ENCODE measurements at places on chromosomes 3 and 15. TPM values are rescaled to one million over a fixed set of nuclear protein-coding genes. Genes with fewer than 3 reads are reported as not detected.
A peak's percentile ranks its signal among the peaks of the same experiment; 100 is the strongest.

- no peak for DNase-seq
Observed at GRCh38 chr3:184378651-184379357, 797 bp upstream of the THPO start.

- DNase-seq, result no peak
Observed at GRCh38 chr3:167651826-167652225, 1.9 kb downstream of the WDR49 start.

- DNase-seq, result no peak
Observed at GRCh38 chr15:73403171-73403570, 34.4 kb upstream of the HCN4 start.

DNA sequence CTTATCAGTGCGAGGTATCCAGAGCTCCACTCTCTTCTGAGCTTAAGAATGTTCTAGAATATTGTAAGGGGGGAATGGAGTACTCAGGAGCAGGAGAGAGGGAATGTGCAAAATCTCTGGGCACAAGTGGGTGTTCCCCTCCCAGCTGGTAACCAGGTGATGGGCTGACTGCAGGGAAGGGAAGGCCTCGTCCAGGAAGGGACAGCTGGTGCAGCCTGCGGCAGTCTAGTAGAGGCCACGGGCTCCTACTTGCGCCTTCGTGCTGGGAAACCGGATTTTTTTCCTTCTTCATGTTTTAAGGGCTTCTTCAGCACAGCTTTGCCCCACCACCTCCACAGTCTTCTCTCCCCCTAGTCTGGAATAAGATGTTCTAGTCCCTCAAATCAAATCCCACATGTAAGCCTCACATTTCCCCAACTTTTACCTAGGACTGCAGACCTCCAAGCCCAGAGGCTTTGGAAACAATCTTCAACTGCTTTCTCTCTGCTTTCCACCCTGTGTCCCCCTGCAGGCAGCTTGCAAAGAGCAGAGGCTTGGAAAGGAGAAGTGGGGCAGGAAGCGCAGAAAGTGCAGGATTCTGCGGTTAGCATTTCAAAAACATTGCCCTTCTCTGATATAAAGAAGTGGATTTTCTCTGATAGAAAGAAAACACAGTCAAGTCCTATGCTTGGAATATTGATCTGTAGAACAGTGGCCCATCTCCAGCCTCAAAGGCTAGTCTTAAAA lies 11.9 kb upstream of the CGNL1 start:
- DNase-seq, result no peak

DNA sequence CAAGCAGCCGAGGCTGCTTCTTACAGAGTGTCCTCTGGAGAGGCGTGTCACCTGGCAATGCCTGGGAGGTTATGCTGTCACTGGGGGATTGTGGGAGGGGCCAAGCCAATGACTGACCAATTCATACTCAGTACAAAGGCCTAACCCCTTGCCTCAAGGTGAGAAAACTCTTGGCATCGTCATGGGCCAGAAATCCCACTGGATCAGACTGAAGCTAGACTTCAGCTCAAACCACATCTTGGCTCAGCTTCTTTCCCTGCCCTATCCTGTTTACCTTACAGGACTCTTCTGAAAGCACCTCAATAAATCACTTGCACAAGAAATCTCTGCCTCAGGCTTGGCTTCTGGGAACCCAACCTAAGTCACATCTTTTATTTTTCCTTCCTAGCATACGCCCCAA lies 9.5 kb downstream of the ANAPC13 start:
- no peak for DNase-seq

DNA sequence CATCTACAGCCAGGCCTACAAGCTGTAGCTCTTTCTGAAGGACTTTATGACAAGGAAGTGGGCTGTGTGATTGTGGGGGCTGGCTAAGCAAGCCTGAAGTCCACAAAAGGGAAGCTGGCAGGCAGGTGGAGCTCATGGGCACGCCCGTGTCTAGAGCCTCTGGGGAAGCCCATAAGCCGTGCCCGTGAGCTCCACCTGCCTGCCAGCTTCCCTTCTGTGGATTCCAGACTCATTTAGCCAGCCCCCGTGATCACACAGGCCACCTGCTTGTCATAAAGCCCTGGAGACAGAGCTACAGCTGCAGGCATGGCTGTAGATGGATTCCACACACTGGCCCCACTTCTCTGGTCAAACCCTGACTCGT lies 15.2 kb downstream of the EFCC1 start:
- peak; percentile 85 for DNase-seq

GRCh38 chr15:91852741-91853510 lies 582 bp upstream of the SLCO3A1 start:
- peak; percentile 93 for DNase-seq

DNA sequence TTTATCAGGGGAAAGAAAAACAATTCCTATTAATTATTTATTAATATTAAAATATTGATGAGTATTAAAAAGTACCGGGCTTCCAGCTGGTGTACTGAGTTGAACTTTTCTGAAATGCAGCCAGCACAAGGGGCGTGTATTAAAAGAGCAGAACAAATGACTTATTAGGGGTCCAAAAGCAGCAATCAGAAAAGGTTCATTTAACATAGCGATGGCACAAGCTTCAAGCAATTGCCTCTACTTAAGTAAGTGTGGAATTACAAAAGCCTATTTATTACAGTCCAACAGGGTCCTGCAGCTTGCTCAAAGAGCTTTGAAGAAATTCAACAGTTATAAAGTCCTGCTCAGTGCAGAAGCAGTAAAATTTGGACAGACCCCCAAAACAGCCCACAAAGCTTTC lies 285.6 kb downstream of the EPHA3 start:
- no peak for DNase-seq

- DNase-seq, result no peak
Observed at GRCh38 chr3:185978516-185978915, 40.7 kb upstream of the TRA2B start.

DNA sequence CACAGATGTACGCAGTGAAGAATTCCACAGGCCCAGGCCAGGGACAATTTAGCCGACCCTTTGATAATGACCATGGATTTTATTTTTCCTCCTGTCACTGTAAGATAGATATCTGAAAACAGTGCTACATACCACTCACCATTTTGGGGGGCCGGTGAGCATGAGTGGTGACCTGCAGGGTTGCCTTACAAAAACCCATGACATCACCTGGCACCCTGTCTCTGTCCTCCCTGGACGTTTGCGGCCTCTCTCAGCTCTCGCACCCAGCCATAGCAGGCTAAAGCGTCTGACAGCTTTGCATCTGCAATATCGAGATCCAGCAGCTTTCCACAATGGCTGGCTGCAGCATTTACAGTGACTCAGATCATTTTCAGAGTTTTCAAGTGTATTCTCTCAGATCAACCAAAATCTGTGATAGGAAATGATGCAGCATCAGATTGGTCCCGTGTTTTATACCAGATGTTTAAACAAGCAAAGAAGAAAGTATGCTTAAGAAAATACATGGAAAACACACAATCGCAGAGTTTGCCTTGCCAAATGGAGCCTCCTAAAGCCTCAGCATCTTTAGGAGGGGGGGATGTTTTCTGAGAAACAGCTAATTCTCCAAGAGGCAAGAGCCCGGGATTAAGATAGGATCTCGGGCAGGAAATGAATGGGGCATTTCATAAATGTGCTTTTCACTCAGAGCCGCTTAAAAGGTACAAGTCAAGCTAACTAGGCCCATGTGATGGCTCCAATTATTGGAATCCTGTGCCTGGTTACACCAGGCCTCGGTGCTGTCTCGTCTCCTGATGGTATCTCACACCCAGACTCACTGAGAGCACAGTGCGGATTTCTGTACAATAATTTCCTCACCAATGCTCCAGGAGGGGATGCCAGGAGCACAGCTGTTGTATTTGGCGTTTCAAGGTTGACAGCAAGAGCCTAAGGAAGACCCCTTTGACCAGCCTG lies 257.3 kb downstream of the XXYLT1 start:
- DNase-seq, result no peak

GRCh38 chr15:95988574-95988887 lies 342.0 kb upstream of the NR2F2 start:
- no peak for DNase-seq

DNA sequence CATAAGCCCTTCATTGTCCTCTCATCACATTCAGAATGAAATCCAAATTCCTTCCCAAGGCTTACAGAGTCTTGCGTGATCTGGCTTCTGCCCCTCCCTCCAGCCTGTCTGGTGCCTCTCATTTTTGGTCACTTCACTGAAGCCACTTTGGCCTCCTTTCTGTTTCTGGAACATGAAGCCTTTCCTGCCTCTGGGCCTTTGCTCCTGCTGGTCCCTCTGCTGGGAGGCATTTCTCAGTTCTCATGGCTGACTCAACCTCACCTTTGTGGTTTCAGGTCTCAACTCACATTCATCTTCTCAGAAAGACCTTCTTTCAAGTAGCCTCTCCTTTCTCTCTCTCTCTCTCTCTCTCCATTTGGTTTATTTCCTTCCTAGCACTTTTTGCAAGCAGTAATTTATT lies 43.9 kb upstream of the BHLHE40 start:
- DNase-seq, result peak; percentile 76

DNA sequence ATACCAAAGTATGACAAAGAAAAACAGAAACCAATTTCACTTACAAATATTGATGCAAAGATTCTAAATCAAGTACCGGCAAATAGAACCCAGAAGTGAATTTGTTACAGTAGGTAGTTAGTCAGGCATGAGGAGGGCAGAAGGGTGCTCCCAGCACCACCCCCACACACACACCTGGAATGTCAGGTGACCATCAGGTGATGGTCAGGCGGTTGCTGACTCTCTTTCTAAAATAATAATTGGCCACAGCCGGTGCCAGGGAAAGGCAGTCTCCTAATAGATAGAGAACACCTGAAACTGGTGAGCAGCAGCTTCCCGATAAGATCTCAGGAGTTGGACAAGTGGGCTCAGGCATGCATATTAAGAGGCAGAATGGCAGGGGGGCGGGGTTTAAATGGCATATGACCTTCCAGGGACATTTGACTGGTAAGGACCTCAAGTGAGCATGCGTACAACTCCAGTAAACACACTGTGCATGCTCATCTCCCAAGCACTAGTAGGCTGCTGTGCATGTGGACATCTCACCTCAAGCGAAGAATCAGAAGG lies 131.1 kb downstream of the ANO10 start:
- no peak for DNase-seq

DNA sequence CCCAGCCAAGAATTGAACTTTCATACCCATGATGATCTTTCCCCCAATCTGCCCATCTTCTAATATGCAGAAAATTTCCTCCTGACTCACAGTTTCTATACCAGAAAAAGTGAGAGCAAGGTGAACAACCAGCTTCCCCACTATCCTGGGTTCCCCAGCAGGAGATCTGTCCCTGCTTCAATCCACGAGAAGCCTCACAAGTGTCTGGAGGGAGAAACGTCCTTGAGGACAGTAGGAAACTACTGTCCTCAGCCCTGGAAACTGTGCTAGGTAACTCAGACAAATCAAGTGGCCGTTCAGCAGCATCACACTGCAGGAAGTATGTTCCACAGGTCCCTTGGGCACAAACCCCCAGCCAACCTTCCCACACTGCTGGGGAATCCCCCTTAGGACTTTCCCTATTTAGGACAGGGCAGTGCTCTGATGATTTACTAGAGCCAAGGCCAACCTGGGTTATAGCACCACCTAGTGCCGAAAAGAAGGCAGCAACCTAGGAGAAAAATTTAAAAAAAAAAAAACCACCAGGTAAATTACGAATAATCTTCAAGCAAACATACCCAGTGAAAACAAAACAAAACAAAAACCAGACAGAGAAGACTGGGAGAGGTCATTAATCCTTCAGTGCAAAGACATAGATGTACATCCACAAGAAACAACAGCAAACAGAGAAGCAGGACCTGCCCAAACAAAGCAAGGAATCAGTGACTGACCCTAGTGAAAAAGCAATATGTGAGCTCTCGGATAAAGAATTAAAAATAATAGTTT lies 36.0 kb downstream of the MORC1 start:
- DNase-seq, result peak; percentile 76

DNA sequence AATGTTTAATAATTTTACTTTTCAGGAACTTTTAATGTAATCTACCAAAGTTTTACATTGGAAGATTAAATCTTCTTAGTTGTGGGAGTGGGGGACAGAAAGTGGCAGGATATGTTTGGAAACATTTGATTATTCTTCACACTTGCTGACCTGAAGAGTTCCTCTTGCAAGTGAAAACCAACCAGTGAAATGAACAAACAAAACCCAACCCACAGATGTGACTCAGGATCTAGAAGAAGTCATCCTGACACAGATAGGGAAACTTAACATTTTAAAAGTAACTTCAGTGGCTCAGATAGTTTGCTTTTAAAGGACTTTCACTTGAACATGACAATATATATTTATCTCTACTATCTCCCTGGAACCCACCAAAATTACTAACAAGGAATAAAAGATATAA lies 55.4 kb downstream of the ASTE1 start:
- DNase-seq, result no peak

GRCh38 chr15:79965846-79966630 lies 5.0 kb downstream of the BCL2A1 start:
- DNase-seq, result peak; percentile 71

- no peak for DNase-seq
Observed at GRCh38 chr15:26571346-26571745, 201.5 kb downstream of the GABRB3 start.

DNA sequence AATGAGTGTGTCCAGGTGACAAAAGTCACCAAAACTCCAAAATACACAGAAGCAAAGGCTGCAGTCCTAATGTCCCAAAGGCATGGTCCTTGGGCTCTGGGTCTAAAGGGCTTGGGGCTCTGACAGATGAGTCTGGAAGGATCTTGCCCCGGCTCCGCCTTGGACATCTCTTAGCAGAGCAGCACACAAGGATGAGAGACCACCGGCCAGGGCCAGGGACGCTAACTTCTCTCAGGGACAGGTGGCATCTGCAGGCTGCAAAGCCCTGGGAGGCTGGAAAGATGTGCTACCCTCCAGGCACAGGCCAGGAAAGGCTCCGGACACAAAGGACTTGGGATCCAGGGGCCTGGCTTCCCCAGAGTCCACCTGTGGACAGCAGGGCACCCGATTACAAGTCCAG lies 14.1 kb upstream of the SHISA5 start:
- DNase-seq, result no peak

DNA sequence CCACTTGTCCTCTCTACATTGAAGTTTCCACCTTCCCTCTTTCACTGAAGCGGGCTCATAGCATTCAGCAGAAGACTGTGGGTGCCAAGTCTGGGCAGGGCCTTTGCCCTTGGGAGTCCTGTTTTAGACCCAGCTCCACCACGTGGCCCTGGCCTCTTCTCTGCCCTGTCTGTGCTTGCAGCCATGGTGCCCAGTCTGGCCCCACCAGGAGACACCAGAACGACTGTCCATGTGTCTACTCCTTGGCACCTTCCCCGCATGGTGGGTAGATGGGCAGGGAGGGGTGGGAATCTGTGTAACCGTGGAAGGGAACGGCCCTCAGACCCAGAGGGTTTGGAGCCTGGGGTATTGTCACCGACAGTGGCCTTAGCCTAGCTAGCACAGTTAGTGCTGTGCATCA lies 17.9 kb upstream of the EMC3 start:
- DNase-seq, result no peak

GRCh38 chr3:141308588-141309218 lies 59.6 kb upstream of the ZBTB38 start:
- DNase-seq, result no peak

GRCh38 chr15:67456677-67457529 lies 64.0 kb upstream of the C15orf61 start:
- DNase-seq, result peak; percentile 95

- no peak for DNase-seq
Observed at GRCh38 chr3:124133366-124133940, 141.5 kb upstream of the ROPN1 start.

LTF gene
- not detected for total RNA-seq

SNTN gene
- total RNA-seq, result not detected

DAPK2 gene
- total RNA-seq, result 4.3 TPM

LRTM1 gene
- not detected for total RNA-seq

HRH1 gene
- 0.52 TPM for total RNA-seq

DUOX2 gene
- total RNA-seq, result not detected

UPK1B gene
- total RNA-seq, result not detected

Data from activated CD4-positive, alpha-beta T cell treated with anti-CD3 and anti-CD28 coated beads, Interleukin-2, amount 10 ng/mL, durations not matched to agents 24 days and 14 days (primary cell).